Ovary (tissue), 10 donors: ENCODE measurements at places on chromosomes 13 and 19. TPM values are rescaled to one million over a fixed set of nuclear protein-coding genes. Genes with fewer than 3 reads are reported as not detected.

PSG3 gene
- not detected for total RNA-seq

KCNRG gene
- 1.9 TPM for total RNA-seq

MISP gene
- 0.08 TPM for total RNA-seq

PPP1R37 gene
- 18.6 TPM for total RNA-seq

ZNF90 gene
- total RNA-seq: 7.7 TPM

UNC13A gene
- total RNA-seq: 0.12 TPM

- peak; percentile 47 for DNase-seq
These were observed 14.5 kb downstream of the IPO5 start for GRCh38 chr13:97967948-97968347.

DNA sequence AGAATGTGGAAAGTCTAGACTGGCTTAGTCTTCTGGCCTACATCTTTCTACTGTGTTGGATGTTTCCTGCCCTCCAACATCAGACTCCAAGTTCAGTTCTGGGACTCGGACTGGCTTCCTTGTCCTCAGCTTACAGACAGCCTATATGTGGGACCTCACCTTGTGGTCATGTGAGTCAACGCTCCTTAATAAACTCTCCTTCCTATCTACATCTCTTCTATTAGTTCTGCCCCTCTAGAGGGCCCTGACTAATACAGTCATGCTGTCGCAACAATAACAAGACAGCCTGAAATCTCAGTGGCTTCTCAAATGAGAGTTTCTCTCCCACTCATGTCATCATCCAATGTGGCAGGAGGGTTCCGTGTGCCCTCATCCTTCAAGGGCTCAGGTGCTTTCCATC is 347.8 kb downstream of the MZT1 start:
- DNase-seq: no peak

DNA sequence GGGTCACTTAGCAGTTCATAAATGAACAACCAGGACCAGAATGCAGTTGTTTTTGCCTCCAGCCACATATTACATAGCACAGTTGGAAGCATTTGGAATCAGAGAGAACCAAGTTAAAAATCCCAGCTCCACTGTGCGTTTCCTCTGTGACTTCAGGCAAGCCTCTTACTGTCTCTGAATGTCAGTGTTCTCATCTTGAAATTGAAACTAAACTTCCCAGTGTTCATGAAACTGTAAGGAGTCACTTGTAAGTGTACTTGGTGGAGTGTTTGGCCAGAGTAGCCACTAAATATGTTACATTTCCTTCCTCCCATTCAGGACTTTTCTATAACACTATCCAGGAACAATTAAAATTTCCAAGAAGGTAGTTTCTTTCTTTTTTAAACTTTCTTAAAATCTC is 276.8 kb downstream of the KCNRG start:
- no peak for DNase-seq

DNA sequence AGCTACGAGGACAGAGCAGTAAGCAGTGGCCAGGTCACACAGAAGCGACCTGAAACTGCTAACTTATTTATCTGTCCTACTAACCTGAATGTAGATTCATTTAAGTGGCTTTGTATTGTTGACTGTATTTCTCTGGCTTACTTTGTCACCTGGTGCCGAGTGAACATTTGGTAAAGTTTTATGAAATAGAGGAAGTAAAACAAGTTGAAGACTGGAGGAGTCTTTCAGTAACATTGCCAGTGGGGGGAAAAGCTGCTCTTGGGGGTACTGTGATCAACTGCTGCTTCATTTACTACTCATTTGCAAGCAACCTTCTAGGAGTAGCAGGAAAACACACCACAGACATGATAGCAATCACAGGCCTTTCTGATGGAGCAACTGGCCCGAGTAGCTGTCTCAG is 615.0 kb downstream of the FGF9 start:
- DNase-seq: no peak

- no peak for DNase-seq
These were observed 400.6 kb downstream of the HS6ST3 start for GRCh38 chr13:96490496-96490989.

DNA sequence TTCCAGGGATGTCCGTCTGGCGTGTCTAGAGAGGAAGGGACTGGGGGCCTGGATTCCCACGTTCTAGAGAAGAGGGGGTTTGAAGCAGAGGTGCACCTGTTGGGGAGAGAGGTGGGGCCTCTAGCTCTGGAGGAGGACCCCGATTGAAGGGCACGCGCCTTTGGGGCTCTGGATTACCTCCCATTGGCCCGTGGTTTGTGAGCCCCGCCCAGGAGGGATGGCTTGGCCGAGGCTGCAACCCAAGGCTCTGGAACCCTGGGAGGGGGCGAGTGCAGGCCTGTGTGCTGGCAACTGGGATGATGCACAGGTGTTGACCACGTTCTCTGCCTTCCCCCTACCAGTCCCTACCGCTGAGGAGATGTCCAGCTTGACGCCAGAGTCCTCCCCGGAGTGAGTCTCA is 20.2 kb downstream of the TMEM150B start:
- no peak for DNase-seq

GRCh38 chr13:40878321-40878720 is 88.9 kb downstream of the SLC25A15 start:
- DNase-seq: no peak

DNA sequence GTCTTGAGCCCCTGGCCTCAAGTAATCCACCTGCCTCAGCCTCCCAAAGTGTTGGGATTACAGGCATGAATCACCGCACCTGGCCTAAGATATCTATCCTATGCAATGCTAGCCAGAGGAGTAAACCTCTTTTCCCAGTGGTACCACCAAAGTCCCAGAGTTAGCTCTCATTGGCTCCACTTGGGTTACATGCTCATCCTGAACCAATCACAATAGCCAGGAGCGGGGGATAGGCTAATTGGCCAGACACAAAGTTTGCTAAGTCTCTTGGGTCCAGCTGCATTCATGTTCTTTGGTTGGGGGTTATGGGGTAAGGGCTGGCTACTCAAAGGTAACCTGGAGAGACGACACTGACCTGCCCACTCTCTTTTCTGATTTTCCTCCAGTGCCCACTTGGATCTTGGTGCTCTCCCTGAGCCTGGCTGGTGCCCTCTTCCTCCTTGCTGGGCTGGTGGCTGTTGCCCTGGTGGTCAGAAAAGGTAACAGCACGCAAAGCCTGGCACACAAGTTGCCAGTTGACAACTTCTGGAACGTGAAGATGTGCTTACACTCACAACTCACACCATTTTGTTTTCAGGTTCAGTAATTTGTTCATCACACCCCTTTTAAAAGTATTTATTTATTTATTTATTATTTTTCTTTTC is 7.8 kb downstream of the C19orf38 start:
- no peak for DNase-seq

- DNase-seq: no peak
These were observed 1.1 kb downstream of the TSC22D1 start for GRCh38 chr13:44575035-44575434.

DNA sequence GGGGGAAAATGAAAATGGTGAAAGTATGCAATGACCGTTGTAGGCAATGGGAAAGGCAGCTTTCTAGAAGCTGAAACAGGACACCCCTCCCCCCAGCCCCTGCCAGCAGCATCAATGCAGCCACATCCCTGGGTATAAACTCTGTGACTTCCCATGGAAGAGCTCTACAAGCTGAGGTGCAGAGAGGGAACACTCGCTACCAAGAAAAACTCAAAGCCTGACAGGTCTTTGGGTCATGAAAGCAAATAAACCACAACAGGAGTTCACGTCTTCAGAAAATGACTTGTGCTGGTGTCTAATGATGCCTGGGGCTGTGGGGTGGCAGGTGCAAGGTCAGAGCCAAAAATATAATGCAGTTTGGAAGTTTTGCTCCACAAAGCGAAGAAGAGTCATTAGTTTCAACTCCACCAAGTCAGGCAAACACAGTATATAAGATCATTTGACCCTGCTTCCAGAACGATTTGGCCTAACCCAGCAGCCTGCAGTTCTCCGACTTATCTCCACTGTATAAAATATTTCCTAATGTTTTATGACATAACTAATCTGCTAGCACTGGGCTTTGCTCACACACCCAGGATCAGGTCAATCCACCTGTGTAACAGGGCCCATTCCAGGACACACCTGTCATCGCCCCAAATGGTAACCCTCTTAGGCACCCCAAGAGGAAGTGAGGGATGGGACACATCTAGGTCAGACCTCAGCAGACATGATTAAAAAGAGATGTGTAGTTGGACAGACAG is 102.1 kb downstream of the IRS2 start:
- DNase-seq: no peak
